ENCODE measurements at places on chromosomes 5 and 9.
A peak's percentile ranks its signal among the peaks of the same experiment; 100 is the strongest.

DNA sequence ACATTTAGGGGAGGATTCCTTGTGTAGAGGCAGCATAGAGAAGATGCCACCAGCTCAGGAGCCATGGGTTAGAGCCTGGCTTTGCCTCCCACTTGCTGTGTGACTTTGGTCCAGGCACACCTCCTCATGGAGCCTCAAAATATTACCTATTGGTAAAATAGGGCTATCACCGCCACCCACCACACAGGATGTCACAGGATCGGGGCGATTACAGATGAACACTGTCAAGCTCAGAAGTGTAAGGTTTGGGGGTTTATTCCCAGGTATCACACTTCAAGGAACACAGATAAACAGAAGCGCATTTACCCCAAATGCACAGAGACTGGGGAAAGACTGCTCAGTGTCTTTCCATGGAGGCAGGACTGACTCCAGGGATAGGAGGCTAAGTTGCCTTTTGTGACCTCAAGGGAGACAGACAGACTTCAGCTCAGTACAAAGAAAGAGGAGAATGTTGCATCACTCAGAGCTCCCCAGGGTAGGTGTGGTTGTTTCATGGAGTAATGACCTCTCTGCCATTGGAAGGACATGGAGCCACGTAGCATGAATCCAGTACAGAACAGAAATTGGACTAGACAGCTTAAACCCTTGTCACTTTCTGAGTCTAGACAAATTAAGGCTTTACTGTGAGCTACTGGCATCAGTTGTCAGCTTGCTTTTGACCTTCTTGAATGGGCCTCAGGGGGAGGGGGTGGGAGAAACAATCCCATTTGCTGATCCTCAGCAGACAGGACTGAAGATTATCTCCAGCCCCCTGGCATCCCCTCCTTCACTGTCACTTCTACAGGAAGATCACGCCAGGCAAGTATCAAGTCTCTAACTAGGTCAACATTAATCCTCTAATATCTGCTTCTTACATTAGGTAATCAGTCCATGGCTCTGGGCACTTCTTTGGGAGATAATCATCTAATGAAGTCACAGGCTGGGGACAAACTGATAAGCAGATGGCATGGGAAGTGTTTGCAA lies 6.5 kb downstream of the TRAF1 start:
- no peak for DNase-seq

DNA sequence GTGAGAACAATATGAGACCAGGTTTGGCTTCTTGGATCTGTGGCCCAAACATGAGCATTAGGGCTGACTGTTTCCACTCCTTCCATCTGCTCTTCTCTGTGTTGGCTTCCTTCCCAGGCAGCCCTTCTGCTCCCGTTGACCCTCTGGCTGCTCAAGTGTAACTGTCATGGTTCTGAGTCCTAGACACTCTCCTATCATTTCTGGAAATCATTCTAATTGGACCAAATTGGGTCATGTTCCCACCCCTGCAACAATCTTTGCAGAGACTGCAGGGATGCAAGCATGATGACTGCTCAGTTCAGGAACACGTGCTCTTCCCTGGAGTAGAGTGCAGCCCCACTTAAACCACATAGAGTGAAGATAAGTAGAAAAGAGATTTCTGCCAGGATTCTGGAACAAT lies 741.4 kb downstream of the TAF11L14 start:
- DNase-seq: no peak

DNA sequence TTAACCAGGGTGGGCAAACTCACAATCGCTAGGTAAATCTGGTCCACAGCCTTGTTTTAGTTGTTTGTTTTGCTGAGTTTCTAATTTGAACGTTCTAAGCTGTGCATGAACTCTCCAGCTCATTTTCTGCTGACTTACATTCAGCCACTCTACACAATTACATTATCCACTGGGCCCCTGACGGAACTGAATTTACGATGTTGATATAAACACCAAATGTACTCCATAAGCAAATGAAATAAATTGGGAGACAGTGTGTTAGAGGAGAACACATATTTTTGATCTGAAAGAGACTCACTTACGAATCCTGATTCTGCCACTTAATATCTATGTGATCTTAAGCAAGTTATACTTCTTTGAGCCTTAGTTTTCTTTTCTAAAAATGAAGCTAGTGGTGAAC lies 393.4 kb downstream of the ZNF608 start:
- DNase-seq: no peak

GRCh38 chr9:89362647-89363310 lies 44.5 kb downstream of the SECISBP2 start:
- no peak for DNase-seq

DNA sequence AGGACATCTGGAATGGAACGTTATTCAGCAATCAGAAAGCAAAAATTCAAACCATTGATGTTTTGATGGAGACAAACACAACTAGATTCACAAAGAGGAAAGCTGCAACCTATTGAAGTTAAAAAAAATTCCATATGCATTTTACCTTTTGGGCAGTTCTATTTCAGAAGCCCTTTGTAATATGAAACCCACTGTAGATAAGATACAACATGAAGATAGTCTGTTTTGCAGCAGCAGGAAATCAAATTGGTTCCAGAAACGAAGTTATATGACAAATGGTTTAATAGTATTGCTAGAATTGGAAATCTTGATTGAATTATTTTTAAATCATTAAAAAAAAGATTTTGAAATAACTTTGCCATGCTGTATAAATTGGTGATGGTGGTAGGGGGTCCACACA lies 872 bp downstream of the LIX1 start:
- no peak for DNase-seq

- DNase-seq: no peak
These were observed 90.3 kb downstream of the ANKRD55 start for GRCh38 chr5:56142614-56143372.

DNA sequence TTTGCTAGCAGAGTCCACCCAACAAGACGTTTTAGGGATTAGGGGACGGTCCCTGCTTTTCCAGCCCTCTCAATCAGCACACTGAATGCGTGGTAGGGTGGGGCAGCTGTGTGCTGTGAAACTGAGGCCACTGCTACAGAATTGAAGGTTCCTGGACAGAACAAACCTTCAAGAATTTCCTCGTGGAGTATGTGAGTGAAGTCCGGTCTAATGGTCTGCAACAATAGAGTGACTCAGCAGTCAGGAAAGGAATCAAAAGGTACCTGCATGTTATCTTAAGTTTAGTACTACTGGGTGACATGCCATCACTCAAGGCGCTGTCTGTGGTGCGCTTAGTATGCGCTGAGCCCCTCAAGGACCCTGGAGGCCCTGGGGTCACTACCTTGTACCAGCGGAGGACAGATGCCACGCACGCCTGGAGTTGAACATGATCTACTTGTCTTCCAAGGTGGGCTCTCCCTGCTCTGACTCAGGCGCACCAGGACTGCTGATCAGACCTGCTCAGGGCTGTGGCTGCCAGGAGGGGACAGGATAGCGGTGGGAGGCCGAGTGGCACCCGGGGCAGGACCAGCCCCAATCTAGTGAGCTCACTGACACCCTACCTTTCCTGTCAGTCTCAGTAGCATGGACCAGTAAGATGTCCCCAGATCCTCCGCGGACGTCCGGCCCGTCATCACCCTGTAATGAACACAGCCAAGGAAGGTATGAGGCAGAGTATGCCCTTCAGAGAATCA lies 50.5 kb downstream of the PRRT1B start:
- no peak for DNase-seq

- DNase-seq: no peak
These were observed 19.0 kb upstream of the LHFPL2 start for GRCh38 chr5:78667461-78668103.

GRCh38 chr9:37650299-37650872 lies 368 bp upstream of the FRMPD1 start:
- DNase-seq: no peak

DNA sequence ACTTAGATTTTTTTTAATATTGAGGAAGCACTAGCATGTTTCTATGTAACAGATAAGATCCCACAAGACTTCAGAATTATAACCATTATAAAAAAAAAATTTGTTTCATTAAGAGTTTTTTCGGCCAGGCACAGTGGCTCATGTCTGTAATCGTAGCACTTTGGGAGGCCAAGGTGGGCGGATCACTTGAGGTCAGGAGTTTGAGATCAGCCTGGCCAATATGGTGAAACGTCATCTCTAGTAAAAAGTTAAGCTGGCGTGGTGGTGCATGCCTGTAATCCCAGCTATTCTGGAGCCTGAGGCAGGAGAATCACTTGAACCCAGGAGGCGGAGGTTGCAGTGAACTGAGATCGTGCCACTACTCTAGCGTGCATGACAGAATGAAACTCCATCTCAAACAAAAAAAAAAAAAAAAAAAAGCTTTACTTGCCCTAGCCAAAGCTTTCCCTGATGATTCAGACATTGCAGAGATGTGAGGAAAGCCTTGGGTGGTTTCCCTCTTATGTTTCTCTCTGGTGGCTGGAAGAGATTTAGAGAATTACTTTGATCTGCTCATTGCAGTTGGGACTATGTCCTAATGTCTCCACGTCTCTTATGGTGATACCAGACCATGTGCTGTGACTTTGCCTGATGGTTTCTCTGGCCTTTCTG lies 65.4 kb downstream of the EGFLAM start:
- DNase-seq: peak; percentile 81

DNA sequence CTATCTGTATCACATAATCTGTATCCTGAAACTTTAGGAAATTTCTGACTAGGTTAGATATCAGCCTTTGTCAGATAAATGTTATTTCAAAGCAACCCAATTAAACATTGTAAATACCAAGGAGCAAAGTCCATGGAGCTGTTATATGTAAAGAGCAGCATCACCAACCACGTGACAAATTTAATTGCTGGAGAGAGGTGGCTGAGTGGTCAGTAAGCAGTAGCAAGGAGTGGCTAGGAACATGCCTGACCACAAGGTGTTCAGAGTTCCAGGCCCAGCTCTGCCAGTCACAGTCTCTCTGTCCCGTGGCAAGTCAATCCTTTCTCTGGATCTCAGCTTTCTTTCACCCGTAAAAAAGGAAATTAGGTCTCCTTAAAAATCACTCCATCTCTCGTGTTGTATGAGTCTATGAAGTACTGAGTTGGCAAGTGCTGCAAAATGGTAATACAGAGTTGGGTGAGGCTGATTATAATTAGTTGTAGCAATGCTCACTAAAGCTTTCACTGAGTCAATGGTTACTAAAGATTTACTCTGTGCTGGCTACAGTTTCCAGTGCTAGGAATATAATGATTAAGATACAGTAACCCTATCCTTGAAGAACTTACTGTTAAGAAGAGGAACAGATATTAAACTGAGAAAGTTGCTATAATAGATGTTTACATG lies 166.1 kb downstream of the GNAQ start:
- DNase-seq: no peak

GRCh38 chr5:14399054-14399692 lies 182.4 kb upstream of the OTULINL start:
- DNase-seq: peak; percentile 71

DNA sequence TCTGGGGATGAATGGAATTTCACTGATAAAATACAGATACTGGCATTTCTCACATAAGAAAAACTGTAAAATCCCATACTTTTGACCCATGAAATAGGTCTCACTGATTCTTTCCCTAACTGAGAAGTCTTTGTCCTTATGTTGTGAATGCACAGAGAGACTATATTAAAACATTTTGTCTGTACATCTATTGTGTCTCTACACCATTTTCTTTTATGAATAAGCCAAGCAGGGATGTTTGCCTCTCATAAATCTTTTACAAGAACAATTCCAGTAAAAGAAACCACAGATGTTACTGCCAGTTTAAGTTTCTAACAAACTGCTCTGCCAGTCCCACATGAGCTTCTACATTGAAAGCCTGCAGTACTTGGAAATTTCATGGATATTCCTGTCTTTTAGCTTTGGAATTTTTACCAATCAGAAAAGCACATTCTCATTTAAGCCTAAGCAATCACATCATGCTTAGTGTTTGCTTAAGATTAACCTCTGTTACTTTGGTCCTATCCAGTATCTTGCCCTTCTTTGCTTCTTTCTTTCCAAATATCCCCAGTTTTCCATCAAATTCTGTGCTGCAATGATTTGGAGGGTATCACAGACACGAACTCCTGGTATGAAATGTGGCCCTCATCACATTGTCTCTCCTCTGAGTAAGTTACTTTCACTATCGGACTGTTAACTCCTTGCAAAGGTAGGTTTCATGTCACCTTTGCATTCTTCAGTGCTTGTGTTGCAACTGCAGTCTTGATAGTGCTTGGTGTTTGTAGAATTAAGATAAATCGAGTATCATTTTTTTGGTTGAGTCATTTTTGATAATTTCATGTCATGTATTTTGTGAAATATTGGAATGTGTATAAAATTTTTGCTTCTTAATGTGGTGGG lies 415.1 kb upstream of the ADAMTSL1 start:
- no peak for DNase-seq

- DNase-seq: no peak
These were observed 30.3 kb downstream of the VCP start for GRCh38 chr9:35042081-35042604.

GRCh38 chr5:51518607-51519006 lies 135.4 kb downstream of the ISL1 start:
- DNase-seq: no peak

DNA sequence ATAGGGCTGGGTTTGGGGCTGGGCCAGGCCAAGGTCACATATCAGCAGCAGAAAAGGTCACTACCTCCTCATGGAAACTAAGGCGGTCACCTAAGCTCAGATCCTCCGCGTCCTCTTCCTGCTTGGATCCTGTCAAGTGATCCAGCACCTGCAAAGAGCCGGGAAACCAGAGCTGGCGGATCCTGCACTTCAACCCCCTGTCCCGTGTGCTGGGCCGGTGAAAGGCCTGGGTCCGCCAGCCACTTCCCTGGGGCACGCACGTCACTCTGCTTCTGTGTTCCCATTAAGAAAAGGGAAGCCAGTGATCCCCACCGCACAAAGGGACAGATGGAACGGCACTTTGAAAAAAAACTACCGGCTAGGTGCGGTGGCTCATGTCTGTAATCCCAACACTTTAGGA lies 61.3 kb upstream of the STXBP1 start:
- DNase-seq: no peak

DNA sequence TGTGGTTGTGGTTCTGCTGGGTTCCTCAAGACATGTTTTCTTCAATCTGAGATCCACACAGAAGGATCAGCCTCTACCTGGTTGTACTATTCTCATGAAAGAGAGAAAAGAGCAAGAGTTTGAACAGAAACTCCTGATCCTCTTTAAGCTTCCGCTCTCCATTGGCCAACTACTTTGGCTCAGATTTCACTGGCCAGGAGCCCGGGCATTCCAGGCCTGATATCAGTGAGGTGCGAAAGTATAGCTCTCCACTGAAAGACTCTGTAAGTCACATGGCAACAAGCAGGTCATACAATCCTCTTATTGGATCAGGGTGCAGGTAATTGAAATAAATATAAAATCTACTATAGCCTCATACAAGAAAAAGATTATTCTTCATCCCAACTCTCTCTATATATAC lies 920.5 kb downstream of the TLE4 start:
- DNase-seq: no peak

All from fibroblast of skin of back (primary cell).